ENCODE measurements at places on chromosomes 7 and 10.

DNA sequence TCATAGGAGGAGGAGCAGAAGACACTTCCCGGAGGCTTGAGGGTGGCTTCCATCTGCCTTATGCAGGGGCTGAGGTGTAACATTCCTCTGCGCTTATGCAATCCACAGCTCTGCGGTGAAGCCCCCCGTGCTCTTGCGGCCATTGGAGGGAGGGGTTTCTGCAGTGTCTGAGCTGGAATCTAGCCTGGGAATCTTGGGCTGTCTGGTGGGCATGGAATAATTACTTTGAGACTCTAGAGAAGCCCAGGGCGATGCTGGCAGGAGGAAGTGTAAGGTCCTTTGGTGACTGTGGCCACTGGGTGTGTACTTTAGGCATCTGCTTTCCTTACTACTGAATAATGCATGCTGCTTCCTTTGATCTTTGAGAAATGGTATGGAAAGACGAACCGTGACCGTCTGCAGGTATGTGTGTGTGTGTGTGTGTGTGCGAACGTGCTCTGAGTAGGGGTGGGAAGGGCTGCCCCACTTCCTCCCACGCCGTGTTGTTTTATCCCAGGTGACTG is 181.0 kb downstream of the PRPF18 start:
- no peak for DNase-seq

- no peak for DNase-seq
Measured at GRCh38 chr7:137642031-137642430, 204.7 kb downstream of the DGKI start.

DNA sequence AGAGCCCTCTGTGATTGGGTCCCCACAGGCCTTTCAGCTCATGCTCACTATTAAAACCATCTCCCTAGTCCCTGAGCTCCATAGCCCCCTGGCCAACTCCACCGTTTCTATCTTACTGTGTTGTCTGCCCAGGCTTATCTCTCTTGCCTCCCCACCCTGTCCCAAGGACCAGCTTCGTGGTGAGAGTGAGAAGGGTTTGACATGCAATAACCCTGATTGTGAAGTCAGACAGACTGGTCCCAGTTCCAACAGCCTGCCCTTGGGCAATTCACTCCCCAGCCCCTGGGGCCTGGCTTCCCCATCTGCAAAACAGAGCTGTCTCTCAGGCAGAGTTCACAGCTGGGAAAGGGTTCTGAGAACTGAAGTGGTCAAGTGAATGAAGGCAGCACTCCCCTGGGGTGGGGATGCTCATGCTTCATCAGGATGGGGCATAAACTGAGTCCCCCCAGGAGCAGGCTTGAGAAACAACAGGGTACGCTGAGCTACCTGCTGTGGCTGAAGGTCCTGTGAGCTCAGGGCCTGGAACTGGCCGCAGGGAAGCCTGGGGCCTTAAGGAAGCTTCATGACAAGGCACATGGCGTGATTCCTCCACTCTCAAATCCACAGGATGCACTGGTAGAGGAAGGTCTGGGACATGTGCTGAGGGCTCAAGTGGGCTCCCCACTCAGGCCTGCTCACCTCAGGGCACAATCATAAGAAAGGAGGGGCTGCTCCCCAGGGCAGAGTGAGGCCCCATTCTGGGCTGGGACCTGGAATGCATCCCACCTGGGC is 1.8 kb upstream of the PPIF start:
- DNase-seq: no peak

DNA sequence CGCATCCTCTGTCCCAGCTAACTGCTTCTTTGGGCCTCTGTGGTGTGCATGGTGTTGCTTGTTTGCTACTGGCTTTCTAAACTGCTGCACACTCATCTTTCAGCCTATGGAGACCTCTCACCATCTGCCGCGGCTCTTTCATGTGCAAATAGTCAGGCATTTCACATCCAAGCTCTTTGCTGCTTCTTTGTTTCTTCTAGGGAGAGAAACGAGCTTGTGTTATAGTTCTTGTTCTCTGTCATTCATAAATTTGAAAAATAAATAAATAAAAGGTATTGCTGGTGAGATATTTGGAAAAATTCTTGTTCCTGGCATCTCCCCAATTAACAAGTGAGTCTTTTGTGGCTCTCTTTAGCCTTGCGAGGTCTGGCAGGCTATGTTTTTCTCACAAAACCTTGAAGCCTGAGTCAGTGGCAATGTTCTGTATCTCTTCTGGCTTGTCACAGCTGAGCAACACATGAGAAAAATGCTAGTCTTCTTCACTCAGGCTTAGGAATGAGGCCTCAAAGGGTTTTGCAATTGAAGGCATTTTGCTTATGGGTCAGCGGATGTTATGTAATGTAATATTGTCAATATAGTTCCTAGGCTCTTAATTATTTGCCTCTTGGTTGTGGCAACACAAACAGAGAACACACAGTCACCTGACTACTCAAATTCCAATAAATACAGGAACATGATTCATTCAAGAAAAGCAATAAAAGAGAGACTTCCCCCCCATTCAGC is 274.0 kb downstream of the FRMD4A start:
- DNase-seq: no peak

- DNase-seq: no peak
Measured at GRCh38 chr7:137482466-137482865, 138.9 kb upstream of the PTN start.

GRCh38 chr7:65310761-65311160 is 62.9 kb upstream of the ZNF92 start:
- no peak for DNase-seq

- DNase-seq: no peak
Measured at GRCh38 chr10:35211390-35211789, 84.7 kb downstream of the CREM start.

DNA sequence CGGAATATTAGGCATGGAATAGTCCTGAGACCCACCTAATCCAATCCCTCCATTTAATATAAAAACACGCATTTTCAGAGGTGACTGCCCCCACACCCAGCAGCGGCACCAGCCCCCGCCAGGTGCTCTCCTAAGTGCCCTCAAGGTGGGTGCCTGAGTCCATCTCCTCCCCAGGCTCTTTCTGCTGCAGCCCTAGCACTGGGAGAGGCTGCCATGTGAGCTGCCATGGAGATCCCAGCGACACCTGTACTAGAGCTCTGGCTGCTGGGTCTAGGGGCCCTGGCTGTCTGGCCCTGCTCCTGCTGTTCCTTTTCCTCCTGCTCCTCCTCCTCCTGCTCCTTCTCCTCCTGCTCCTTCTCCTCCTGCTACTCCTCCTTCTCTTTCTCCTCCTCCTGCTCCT is 191.1 kb upstream of the BMPER start:
- no peak for DNase-seq
